ENCODE measurements at places on chromosomes 1 and 21.

- DNase-seq: peak; percentile 45
These were observed 53.2 kb upstream of the TMEM51 start for GRCh38 chr1:15100121-15100879.

- no peak for DNase-seq
These were observed 685 bp upstream of the VAMP4 start for GRCh38 chr1:171742577-171742922.

DNA sequence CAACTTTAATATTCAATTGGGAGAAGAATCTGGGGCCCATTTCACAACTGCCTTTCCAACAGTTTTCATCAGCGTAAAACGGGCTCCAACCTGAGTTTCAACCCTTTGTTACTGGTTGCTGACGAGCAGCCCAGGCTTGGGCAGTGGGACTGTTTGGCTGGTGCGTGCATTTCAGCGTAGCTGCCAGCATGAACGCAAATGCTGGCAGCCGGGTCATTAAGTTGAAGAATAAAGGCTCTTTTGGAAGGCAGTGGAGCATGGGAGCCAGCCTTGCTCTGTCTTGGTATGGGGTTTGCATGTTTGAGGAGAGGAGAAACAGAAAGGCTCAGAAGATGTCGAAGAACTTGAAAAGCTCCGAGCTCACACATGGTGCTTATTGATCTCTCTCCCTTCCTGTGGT, 40.7 kb downstream of the WDR3 start:
- no peak for DNase-seq

DNA sequence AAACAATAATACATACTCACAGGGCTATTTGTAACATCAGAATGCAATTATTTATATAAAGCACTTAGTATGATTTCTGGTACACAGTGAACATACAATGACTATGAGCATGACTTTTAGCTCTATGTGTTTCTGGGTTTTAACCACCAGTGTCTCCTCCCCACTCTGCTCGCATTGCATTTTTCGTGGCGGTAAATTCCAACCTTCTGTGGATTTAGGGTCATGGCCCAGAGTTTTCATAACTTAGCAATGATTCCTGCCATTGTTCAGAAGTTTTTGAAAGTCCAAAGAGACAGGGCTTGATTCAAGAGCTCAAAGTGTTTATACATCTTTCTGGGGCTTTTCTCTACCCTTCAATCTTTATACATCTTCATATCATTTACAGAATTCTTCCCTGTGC, 191.3 kb downstream of the BACH1 start:
- DNase-seq: no peak

DNA sequence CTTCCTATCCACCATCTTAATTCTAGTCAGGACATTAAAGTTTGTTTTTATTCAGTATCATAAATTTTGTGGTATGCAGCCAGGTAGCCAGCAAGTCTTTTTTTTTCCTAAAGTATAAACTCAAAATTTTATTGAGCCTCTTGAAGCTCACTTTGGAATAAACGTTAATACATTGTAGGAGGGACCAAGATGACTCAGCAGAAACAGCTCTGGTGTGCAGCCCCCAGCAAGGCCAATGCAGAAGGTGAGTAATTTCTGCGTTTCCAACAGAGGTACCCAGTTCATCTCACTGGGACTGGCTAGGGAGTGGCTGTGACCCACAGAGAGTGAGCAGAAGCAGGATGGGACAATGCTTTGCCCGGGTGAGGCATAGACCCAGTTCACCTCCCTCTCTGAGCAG, 9.7 kb upstream of the OR2M3 start:
- no peak for DNase-seq

- no peak for DNase-seq
These were observed 78.9 kb downstream of the DENND1B start for GRCh38 chr1:197696372-197696771.

- DNase-seq: no peak
These were observed 11.4 kb upstream of the ZBTB21 start for GRCh38 chr21:42021371-42022090.

DNA sequence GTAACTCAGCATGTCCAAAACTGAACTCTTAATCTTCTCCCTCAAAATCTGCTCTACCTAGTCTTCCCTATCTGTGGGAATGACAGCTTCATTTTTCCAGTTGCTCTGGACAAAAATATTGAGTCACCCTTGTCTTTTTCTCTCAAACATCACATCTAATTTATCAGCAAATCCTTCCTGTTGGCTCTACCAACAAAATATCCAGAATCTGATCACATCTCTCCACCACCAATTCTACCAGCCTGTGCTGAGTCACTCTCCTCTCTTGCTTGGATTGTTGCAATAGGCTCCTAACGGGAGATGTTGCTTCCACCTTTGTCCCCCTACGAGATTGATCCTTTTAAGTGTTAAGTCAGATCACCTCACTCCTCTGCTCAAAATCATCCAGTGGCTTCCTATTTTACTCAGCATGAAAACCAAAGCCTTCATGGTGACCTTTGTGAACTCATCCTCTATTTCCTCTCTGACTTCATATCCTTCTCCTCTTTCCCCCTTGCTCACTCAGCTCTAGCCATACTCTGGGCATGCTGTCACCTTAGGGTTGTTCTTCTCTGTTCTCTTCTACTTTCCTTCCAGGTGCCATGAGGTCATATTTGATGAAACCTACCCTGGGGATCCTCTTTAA, 21.5 kb upstream of the SMYD2 start:
- DNase-seq: no peak

GRCh38 chr1:71561729-71562128, 480.9 kb upstream of the ZRANB2 start:
- no peak for DNase-seq

DNA sequence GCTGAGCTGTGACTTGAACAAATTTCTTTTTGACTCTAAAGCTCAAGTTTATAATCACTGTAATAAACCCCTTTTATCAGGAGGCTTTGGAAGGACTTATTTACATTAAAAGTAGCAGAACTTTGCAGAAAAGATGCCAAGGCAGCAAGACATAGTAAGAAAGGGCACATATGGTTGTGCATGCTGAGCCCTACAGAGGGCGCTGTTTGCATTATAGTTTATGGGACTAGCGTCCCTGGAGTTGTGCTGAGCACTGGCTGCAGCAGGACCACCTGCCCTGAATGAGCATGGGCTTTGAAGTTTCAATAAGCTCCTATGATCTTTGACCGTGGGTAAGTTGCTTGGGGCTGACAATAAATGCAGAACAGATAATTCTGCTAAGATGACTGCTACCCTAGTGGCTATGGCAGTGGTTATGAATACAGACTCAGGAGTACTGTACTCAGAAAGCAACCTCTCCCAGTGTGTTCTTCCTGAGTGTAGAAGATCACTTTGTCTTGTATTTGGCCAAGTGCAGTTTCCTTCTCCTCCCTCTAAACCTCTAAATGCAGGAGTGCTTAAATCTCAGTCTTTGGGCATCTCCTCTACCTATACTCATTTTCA, 45.4 kb upstream of the USP1 start:
- no peak for DNase-seq

DNA sequence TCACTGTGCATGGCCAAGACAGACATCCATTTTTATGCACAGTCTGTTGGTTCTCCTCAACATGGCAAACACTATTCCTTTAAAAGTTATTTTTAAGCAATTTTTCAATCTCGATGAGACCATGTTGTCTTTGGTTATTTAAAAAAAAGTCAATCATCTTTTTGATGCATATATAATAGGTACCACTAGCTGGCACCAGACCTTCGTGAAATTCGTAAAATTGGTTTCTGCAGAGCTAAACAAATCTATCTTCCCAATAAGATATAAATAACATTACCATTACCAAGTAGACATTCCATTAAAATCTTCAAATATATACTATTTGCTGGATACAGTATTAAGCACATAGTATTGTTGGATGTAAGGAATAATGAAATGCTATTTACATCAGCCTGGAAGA, 220.0 kb upstream of the GREM2 start:
- DNase-seq: no peak

- no peak for DNase-seq
These were observed 1016.8 kb upstream of the ADGRL4 start for GRCh38 chr1:80023358-80023757.

- no peak for DNase-seq
These were observed 68.6 kb downstream of the SIPA1L2 start for GRCh38 chr1:232561381-232561780.

GRCh38 chr1:954927-955326, 4.1 kb downstream of the NOC2L start:
- no peak for DNase-seq

DNA sequence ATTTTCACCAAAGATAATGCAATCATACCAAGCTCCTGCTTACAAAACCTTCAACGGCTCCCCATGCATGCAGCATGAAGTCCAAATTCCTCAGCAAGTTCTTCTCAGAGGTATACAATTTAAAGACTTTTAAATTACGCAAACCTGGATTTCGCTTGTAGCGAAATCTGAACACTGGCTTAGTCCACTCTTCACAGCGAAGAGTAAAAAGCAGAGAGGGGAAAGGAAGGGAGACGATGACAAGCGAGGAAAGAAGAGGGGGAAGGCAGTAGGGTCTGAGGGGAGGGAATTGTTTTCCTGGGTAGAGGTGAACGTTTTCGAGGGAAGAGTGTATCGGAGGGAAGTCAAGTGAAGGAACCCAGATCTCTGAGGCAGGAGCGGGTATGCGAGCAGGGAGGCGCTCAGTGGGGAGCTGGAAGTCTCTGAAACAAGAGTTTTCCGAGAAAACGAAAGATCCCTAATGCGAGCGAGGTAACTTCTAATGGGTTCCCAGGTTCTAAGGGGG, 790 bp downstream of the TESK2 start:
- no peak for DNase-seq

- DNase-seq: no peak
These were observed 791 bp upstream of the MAST2 start for GRCh38 chr1:45802343-45803298.

GRCh38 chr1:76547916-76548315, 319.4 kb upstream of the ST6GALNAC5 start:
- DNase-seq: no peak

DNA sequence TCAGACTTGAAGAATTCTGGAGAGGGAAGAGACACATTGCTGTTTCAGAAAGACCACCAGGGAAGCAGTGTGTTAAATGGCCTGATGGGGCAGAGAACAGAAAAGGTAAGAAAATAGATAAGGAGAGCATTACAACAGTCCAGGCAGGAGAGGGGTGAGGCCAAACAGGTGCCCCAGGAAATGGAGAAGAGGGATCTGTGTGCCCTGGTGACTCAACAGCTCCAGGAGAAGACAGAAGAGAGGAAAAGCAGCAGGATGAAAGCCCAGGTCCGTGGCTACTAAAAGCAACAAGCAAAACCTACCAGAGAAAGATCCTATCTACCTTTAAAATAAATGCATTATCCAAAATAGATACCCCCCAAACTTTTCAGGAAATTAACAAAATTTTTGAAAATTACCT, 9.2 kb downstream of the TP53BP2 start:
- DNase-seq: no peak

DNA sequence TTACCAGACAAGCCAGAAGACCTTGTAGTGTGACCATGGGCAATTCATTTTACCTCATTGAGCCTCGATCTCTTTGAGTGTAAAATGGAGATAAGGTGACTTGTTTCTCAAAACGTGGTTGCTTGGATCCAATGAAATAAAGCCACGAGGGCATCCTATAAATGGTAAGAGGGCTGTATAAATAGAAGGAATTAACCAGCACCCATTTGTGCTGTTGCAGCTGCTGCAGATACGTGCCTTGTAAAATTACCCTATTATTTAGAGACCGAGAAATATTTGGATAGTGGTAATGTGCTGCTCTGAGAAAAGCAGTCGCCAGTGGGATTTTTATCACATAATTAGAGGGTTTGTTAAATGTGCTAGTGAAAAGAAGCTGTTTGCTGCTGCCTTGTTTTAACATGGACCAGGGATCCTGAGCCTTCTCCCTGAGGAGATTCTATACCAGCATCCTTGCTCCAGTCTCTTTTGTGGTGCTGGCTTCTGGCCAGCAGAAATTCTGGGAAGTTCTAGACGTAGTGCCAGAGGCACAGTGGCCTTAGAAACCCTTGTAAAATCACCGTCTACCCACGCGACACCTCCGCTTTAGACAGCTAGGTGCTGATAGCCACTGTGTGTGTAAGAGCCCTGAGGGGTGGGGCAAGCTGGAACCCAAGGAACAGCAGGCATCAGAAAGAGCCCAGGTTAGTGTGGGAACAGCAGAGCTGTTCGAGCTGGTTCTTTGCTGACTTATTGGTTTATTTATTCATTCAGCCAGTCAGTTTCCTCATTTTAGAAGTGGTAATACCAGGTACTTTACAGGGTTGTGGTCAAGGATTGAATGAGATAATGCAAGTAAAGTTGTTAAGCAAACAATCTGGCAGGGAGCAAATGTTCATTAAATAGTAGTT, 137.5 kb downstream of the NOS1AP start:
- DNase-seq: no peak

GRCh38 chr1:3273447-3273846, 181.0 kb upstream of the ARHGEF16 start:
- DNase-seq: no peak

DNA sequence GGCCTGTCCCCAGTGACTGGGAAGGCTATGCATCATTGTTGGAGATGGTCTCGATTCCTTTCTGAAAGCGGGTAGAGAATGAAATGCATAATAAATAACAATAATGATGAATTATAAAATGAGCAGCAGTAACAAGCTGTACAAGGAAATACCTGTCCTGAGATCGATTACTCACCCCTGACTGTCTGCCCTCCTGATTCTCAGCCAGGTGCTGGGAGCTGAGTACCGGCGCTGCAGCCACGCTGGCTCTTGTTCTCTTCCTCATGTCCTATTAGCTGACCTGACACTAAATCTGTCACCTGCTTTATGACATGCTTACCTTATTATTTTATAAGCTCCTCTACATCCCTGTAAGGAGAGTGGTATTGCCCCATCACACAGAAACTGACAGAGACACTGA, 3.4 kb downstream of the AGPAT3 start:
- no peak for DNase-seq

Measured in CD4-positive, alpha-beta T cell treated with Interleukin-4 for 4 hours (primary cell).